Brain pericyte (primary cell): ENCODE measurements at places on chromosomes 5 and 9.

DNA sequence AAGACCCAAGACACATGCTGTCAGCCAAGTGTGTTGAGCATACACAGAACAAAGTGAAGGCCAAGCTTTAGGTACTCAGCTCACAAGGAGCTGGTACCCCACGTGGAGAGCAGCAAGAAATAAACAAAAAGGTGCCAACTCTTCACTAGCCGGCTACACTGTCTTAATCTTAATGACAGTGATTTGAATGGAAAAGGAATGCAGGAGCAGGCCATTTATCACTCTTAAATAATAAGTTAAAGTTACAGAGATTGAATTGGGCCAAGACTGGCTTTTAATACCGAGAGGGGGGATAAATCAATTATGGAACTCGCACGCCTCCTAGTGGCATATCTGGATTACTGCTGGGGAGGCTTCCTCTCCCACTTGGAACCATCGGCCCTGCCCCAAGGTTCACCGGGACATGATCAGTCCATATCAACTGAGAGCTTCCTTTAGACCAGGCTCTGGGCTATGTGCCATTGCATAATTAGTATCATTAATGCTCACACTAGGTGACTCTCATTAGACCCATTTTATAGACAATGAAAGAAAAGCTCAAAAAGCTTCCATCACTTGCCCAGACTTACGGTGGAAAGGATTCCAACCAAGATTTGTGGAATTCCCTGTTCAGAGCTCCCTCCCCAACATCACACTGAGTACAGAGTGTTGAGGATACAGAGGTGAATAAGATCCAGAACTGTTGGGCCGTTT lies 94.0 kb downstream of the ACTL7B start:
- no peak for DNase-seq

GRCh38 chr5:117204404-117204803 lies 629.8 kb upstream of the SEMA6A start:
- DNase-seq = no peak

GRCh38 chr5:37494756-37495155 lies 115.6 kb downstream of the WDR70 start:
- no peak for DNase-seq

DNA sequence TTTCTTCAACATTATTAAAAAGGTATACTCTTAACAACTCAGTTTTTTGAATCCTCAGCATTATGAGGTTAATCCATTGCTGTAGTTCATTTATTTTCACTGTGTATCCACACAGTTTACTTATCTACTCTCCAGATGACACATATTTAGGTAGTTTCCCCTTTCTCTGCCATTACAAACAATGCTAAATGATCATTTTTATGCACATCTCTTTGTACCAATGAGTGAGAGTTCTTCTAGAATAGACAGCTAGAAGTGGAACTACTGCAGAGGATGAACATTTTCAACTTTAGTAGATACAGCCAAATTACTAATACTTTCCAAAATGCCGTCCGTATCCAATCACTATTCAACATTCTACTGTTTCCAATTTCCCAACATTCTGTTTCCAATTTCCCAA lies 11.5 kb downstream of the AFF4 start:
- DNase-seq = no peak

GRCh38 chr5:28473531-28474107 lies 1435.2 kb upstream of the CDH9 start:
- DNase-seq = no peak

DNA sequence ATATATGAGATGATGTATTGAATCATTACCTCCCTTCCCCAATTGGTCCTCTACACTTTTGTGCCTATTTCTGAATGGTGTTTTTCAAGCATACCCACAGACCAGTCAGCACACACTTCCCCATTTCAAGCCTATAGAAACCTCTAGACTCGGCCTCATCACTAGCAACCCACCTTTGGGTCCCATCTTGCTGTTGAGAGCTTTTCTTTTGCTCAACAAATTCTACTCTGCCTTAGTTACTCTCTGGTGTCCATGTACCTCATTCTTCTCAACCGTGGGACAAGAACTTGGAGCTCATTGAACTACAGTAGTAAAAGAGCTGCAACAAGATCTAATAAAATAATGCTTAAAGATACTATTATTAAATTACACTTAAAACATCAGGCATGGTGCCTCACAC lies 49.0 kb upstream of the KDM4C start:
- no peak for DNase-seq

DNA sequence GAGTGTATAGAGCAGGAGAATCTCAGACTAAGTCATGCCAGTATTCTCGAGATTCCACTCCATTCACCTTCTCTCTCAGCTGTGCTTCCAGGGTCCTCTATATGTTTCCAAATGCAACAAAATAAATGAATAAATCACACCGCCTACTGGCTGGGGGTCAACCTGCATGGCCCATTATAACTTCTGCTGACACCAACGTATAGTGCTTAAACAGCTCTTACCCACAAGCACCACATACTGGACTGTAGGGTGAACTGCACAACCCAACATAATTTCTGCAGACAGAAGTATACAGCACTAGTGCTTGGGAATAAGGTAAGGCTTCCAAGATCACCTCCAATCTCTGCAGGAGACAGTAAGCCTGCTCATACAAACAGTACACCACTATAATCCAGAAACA lies 33.1 kb upstream of the HTR4 start:
- DNase-seq = no peak

DNA sequence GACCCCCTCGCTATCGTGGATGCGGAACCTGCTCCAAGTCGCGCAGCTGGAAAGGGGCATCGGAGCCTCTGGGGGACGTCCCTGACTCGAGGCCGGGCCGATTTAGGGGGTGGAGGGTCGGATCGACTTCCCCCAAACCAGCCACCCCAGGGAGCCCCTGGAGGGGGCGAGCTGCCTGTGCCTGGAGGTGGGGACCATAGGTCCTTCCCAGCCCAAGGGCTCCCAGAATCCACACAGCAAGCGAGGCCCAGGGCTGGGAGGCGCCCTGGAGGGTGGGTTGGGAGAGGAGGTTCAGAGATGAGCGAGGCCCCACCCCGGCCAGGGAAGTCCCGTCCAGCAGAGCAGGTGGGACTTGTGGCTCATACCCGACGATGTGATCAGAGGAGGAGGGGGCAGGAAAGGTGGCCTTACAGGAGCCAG lies 147.6 kb downstream of the GAPVD1 start:
- no peak for DNase-seq

DNA sequence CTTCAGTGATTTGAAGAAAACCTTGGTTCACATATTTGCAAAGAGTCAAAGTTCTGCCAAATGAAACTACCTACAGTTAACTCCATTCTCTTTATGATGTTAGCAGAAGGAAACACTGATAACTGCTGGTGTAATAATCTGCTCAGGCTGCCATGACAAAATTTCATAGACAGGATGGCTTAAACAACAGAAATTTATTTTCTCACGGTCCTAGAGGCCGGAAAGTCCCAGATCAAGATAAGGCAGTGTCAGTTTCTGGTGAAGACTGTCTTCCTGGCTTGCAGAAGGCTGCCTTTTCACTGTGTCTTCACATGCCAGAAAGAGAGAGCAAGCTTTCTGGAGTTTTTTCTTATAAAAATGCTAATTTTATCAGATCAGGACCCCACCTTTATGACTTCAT lies 102.4 kb upstream of the PARP8 start:
- no peak for DNase-seq

GRCh38 chr5:1239505-1240251 lies 14.5 kb downstream of the SLC6A18 start:
- DNase-seq = no peak

DNA sequence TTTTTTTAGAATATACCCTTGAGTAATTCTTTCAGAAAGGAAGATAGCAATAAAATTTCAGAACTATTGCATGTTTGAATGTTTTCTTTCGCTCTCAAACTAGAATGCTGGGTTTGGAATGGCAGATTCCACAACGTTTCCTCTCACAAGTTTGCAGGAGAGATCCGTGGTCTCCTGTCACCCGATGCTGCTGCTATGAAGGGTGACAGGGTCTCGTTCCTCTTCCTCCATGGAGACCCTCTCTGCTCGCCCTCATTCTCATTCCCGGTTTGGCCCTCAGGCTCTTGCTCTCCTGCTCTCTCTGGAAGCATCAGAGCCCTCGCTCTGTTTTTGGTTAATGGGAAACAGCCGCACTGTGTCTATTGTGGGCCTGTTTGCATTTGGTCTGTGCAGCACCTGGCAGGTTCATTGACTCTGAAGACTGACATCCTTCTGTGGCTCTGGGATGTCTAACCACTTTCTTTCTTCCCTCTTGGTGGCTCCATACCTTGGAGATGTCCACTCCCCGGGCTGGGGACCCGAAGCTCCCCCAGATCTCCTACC lies 12.6 kb upstream of the FAM163B start:
- no peak for DNase-seq

DNA sequence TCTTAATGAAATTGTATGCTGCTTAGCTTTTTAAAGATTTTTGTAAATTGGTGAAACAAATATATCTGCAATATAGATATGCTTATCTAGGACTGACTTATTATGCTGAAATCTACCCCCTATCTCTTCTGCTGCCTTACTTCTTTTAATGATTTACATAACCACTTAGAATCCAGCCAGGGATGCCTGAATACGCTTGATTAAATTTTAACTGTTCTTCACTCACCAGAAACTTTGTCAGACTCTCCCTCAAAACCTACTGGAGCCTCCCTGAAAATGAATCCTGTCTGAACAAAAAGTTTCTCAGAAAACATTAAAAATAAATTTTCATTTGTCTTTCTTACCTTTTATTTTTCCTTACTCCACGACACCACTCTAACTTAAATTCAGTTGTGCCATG lies 111.7 kb downstream of the ST8SIA4 start:
- DNase-seq = no peak
